ENCODE measurements at places on chromosomes 4 and X. TPM values are rescaled to one million over a fixed set of nuclear protein-coding genes. Genes with fewer than 3 reads are reported as not detected.

Gene FAM9B
- total RNA-seq, result not detected

DNA sequence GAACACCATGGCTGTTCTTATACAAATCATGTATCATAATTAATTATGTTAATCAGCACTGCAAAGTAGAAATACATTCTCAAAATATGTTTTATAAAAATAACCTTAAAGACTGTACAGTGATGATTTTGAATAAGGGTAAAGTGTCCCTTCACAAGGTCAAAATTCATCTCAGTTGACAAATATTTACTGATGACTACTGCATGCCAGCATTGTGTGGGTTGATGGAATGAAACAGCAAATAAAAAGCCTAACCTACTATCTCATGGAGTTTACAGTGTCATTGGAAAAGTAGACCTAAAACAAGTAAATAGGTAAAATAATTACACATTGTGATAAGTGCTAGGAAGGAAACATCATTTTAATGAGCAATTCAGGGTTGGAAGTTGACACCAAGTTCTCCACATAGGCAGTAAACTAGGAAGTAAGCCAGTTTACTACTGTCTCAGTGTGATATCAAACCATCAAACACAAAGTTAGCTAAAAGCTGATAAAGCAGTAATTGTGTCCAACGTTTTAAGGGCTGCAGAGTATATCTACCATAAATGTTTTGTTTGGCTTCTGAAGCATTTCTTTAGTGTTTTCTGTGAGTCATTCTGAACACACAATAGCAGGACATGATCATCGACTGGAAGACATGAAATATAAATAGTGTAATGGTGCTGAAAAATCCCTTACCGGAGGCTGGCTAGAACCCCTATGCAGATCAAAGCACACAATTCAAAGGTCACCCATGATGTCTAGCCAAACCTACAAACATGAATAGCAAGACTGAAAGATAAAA lies 221.8 kb downstream of the DACH2 start:
- no peak for DNase-seq

Gene MAGEC2
- total RNA-seq, result not detected

Gene CT45A2
- total RNA-seq, result not detected
